Naive thymus-derived CD8-positive, alpha-beta T cell (primary cell): ENCODE measurements at places on chromosomes 1 and 21. TPM values are rescaled to one million over a fixed set of nuclear protein-coding genes. Genes with fewer than 3 reads are reported as not detected.
A peak's percentile ranks its signal among the peaks of the same experiment; 100 is the strongest.

GRCh38 chr1:172293429-172293828 is 127.1 kb upstream of the C1orf105 start:
- no peak overlapping the region for H3K4me3 ChIP-seq
- H3K36me3 ChIP-seq = no peaks in the 10 kb centered on the region
- no peaks in the 10 kb centered on the region for H3K4me1 ChIP-seq
- H3K27ac ChIP-seq = no peak overlapping the region
- DNase-seq = no peak

GRCh38 chr1:17293681-17294425 is 14.1 kb upstream of the PADI4 start:
- H3K36me3 ChIP-seq = peaks cover 3% of the 10 kb centered on the region
- H3K4me3 ChIP-seq = no peak overlapping the region
- peaks cover 18% of the 10 kb centered on the region for H3K27me3 ChIP-seq
- no peak overlapping the region for H3K27ac ChIP-seq
- DNase-seq = no peak
- no peaks in the 10 kb centered on the region for H3K4me1 ChIP-seq

- no peak overlapping the region for H3K4me3 ChIP-seq
- peaks cover 14% of the 10 kb centered on the region for H3K36me3 ChIP-seq
- H3K4me1 ChIP-seq = peaks cover 14% of the 10 kb centered on the region
- no peaks in the 10 kb centered on the region for H3K27me3 ChIP-seq
These were observed 51.1 kb upstream of the PRDX6 start for GRCh38 chr1:173426057-173426456.

DNA sequence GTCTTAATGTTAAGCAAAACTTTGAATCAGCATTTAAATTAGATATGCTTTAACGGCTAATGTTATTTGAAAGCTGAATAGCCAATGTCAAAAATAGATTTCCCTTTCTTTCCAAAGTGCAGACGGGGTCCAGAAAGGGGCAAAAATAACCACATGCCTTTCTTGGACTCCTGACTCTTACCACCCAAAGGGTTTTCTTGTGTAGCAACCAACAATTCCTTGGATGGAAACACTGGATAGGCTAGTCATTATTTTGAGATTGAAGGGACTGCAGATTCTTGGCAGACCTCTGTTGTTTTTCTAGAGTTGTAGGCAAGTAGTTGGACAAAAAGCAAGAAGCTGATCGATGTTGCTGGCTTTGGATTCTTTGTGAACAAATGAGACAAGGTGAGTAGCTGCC is 107.0 kb downstream of the MRPS6 start:
- H3K36me3 ChIP-seq = no peaks in the 10 kb centered on the region
- no peak overlapping the region for H3K4me3 ChIP-seq
- no peaks in the 10 kb centered on the region for H3K4me1 ChIP-seq
- H3K27me3 ChIP-seq = no peaks in the 10 kb centered on the region
- DNase-seq = no peak

The RHD gene
- total RNA-seq = not detected

The SYDE2 gene
- total RNA-seq = 10.0 TPM

DNA sequence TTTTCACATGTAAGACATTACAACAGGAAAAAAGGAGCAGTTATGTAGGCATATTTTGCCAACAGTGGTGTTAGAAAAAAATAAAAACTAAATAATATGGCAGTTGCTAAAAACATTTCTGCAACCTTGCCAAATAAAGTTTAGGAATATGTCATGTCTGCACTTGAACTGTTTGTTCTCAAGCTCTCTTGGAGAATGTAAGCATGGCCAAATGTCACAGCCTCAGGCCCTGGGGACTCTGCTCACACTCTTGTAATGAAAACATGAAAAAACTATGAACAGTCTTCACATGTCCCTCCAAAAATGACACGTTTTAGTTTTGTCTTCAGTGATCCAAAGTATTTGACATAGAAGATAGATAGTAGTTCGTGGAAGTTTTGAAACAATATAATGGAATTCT is 753.3 kb downstream of the LTN1 start:
- H3K27ac ChIP-seq = no peak overlapping the region
- no peak overlapping the region for H3K4me3 ChIP-seq
- no peaks in the 10 kb centered on the region for H3K36me3 ChIP-seq
- H3K4me1 ChIP-seq = no peaks in the 10 kb centered on the region
- H3K27me3 ChIP-seq = no peaks in the 10 kb centered on the region
- DNase-seq = no peak

The SRM gene
- total RNA-seq = 55.0 TPM

DNA sequence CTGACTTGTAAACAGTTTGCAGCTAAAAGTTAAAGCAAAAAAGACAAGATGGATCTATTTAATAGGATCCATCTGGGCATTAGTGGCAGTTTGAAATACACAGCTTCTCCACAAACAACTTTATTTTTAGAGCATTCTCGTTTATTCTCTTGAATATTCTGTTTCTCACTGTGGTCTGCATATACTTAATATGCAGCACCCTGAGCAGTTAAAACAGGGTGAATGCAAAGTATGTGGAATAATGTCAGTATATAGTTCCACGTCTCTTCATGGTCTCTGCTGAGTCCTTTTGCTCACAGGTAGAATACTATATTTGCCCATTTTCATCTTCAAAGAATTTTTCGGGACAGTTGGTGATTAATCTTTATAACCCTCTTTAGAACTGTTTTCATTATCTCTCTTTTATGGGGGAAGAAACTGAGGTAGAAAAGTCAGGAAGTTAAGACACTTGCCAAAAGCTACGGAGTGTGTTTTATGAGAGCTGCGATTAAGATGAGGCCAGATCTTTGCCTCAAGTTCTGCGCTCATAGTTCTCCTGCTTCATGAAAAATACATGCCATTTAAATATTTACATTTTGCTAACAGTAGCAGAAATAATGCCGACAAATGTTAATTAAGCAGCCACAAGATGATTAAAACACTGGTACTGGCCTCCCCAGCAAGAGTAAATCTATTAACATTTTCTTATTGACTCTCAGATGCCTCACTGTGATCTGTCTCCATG is 115.6 kb downstream of the PTBP2 start:
- H3K27ac ChIP-seq = no peak overlapping the region
- no peak for DNase-seq
- H3K27me3 ChIP-seq = peaks cover 15% of the 10 kb centered on the region
- H3K36me3 ChIP-seq = no peaks in the 10 kb centered on the region
- no peaks in the 10 kb centered on the region for H3K4me1 ChIP-seq

GRCh38 chr21:38228115-38228514 is 28.7 kb upstream of the KCNJ15 start:
- no peaks in the 10 kb centered on the region for H3K4me1 ChIP-seq
- no peak overlapping the region for H3K27ac ChIP-seq
- H3K4me3 ChIP-seq = no peak overlapping the region
- H3K27me3 ChIP-seq = no peaks in the 10 kb centered on the region
- no peak for DNase-seq
- H3K36me3 ChIP-seq = no peaks in the 10 kb centered on the region

DNA sequence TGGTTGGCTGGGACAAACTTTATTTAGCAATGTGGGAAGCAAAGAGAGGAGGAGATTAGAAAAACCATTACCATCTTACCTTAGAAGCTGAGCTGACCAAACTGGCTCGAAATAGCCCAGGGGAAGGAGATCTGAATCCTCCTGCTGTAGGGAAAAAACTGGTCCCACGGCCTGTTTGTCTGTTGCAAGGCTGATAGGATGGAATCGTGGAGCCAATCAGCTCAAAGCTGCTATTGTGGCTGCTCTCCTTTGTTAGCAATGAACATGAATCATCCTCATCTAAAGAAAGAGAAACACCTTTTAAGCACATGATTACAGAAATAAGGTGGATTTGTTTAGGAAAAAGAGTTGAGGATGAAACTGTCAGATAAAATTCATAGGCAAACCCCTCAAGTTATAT is 21.5 kb downstream of the CLSPN start:
- no peak overlapping the region for H3K27ac ChIP-seq
- no peaks in the 10 kb centered on the region for H3K4me1 ChIP-seq
- H3K27me3 ChIP-seq = no peaks in the 10 kb centered on the region
- no peak for DNase-seq

The OR2T11 gene
- total RNA-seq = not detected

The SLC6A9 gene
- total RNA-seq = 1.7 TPM

The LINGO4 gene
- not detected for total RNA-seq

- peaks cover 44% of the 10 kb centered on the region for H3K27me3 ChIP-seq
- no peaks in the 10 kb centered on the region for H3K36me3 ChIP-seq
- peaks cover 10% of the 10 kb centered on the region for H3K4me1 ChIP-seq
- H3K4me3 ChIP-seq = no peak overlapping the region
These were observed 9.6 kb upstream of the ADORA1 start for GRCh38 chr1:203117611-203118575.

DNA sequence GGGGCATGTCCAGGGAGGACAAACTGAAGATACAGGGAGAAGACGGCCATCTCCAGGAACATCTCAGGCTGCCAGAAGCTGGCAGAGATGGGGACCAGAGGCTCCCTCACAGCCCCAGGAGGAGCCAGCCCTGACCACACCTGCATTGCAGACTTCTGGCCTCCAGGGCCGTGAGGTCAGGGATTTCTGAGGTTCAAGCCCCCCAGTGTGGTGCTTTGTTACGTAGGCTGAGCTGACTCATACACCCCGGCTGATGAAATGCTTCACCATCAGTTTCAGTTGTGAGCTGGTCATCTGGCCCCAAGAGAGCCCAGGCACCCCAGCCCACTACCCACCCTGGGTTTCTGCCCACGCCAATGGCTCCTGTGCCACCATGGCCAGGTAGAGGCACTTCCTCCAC is 106.4 kb downstream of the SIK1 start:
- no peaks in the 10 kb centered on the region for H3K4me1 ChIP-seq
- DNase-seq = no peak
- H3K4me3 ChIP-seq = no peak overlapping the region
- H3K27ac ChIP-seq = no peak overlapping the region
- peaks cover 4% of the 10 kb centered on the region for H3K27me3 ChIP-seq
- peaks cover 1% of the 10 kb centered on the region for H3K36me3 ChIP-seq

- H3K4me1 ChIP-seq = no peaks in the 10 kb centered on the region
- peaks cover 26% of the 10 kb centered on the region for H3K27me3 ChIP-seq
- H3K36me3 ChIP-seq = no peaks in the 10 kb centered on the region
- H3K27ac ChIP-seq = no peak overlapping the region
- no peak for DNase-seq
These were observed 2.9 kb downstream of the C1QA start for GRCh38 chr1:22639286-22639685.

- H3K4me1 ChIP-seq = no peaks in the 10 kb centered on the region
- H3K27ac ChIP-seq = no peak overlapping the region
- H3K4me3 ChIP-seq = no peak overlapping the region
- DNase-seq = no peak
- H3K27me3 ChIP-seq = no peaks in the 10 kb centered on the region
- no peaks in the 10 kb centered on the region for H3K36me3 ChIP-seq
These were observed 286.5 kb downstream of the CACNA1E start for GRCh38 chr1:181769846-181770245.

The SEMA4A gene
- total RNA-seq = 1.2 TPM

DNA sequence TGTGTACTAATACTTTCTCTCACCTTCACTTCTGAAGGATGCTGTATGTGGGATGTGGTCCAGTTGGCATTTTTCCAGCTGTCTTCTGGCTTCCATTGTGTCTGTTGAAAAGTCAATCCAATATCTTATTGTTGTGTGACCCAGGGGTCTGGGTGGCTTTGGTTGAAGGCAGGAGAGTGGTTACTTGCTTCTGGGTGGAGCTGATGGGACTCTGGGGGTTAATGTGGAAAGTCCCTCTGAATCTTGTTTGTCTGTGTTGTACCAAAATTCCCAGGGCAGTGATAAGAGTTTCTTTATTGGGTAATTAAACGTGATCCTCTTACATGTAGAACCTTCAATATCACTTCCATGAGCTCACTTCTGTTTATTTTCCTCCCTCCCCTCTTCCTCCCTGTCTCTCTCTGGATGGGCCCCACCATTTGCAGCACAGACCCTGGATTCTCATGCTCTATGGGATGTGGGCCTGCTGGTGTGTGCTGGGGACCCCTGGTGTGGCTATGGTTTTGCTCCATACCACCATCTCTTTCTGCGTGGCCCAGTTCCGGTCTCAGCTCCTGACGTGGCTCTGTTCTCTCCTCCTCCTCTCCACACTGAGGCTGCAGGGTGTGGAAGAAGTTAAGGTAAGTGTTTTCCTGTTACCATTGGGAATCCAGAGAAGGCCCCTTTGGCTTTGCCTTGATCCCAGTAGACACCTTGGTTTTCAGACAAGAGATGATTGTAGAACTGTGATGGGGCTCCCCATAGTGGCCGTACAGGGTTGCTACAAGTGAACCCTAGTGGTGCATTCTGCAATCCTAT is 71.5 kb downstream of the HHAT start:
- no peaks in the 10 kb centered on the region for H3K27me3 ChIP-seq
- no peaks in the 10 kb centered on the region for H3K36me3 ChIP-seq
- H3K4me1 ChIP-seq = peaks cover 6% of the 10 kb centered on the region
- H3K4me3 ChIP-seq = no peak overlapping the region
- no peak overlapping the region for H3K27ac ChIP-seq
- peak; percentile 23 for DNase-seq

DNA sequence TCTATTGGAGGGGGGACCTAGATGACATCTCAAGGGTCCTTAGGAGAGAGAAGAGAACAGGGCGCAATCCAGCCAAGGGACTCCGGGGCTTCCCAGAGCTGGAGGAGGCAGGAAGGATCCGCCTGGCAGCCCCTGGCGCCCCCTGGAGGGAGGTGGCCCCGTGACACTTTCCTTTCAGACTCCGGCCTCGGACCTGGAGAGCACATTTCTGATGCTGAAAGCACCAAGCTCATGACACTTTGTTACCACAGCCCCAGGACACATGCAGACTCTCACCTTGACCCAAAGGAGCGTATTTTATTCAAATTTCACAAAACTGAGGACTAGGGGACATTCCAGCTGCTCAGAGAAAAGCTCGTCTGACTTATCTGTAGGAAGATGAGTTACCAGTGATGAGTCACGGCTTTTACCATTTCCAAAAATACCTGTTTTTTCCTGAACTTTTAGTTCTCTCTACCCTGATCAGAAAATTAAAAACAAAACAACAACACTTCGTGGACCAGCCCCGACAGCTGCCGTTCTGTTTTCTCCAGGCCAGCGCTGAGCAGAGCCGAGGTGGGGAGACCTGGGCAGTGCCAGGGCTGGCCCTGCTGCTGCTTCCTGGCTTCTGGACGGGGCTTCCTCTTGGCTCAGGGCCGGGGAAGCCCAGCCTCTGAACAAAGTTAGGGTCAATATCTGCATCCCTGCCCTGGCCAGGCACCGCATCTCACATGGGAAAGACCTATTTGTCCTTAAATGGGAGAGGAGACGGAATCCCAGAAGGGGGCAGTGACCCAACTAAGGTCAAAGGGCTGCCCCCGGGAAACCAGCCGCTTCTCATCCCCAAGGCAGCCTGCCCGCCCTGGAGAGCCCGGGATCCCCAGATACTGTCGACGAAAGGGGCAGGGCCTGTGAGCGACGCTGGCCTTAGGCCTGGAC is 21.6 kb upstream of the POFUT2 start:
- H3K36me3 ChIP-seq = no peaks in the 10 kb centered on the region
- peak; percentile 36 for DNase-seq
- peaks cover 11% of the 10 kb centered on the region for H3K4me1 ChIP-seq
- H3K27ac ChIP-seq = no peak overlapping the region
- no peak overlapping the region for H3K4me3 ChIP-seq

DNA sequence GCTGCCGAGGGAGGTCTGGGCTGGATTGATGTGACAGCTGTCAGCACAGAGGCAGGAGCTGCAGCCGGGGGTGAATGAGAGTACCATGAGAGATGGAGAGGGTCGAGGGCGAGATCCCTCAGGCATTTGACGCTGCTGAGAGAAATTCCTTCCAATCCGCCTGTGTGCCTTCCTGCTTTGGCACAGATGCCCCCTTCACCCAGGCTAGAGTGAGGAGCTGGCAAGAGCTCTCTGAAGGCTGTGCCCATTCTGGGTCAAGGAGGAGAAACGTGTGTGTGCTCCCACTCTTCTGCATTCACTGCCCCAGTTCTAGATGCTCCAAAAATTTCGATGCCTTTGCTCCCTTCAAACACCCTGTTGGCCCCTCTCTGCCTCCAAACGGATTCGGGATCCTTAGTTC is 4.8 kb downstream of the ARTN start:
- H3K4me3 ChIP-seq = no peak overlapping the region
- H3K27me3 ChIP-seq = peaks cover 25% of the 10 kb centered on the region
- H3K36me3 ChIP-seq = no peaks in the 10 kb centered on the region
- peaks cover 32% of the 10 kb centered on the region for H3K4me1 ChIP-seq
- H3K27ac ChIP-seq = no peak overlapping the region

The PTP4A2 gene
- 230 TPM for total RNA-seq

The ARHGEF10L gene
- total RNA-seq = 0.27 TPM
